Purkinje cell (primary cell): ENCODE measurements at places on chromosomes 2 and 18. TPM values are rescaled to one million over a fixed set of nuclear protein-coding genes. Genes with fewer than 3 reads are reported as not detected.

Gene RBM44
- polyA plus RNA-seq: 0.35 and 0.52 TPM in 2 replicates

Gene HAAO
- polyA plus RNA-seq: not detected in 2 replicates

Gene RUFY4
- polyA plus RNA-seq: not detected in 2 replicates

Gene CD302
- polyA plus RNA-seq: 3.3 and 5.9 TPM in 2 replicates

Gene MBP
- 12.2 and 13.8 TPM in 2 replicates for polyA plus RNA-seq

Gene ALK
- 0.42 and 0.49 TPM in 2 replicates for polyA plus RNA-seq

Gene PSMA8
- 1.5 and 2.1 TPM in 2 replicates for polyA plus RNA-seq

Gene CROCC2
- polyA plus RNA-seq: not detected in 2 replicates

Gene SDC1
- 3.1 and 9.0 TPM in 2 replicates for polyA plus RNA-seq

Gene NPPC
- polyA plus RNA-seq: 86.3 and 128 TPM in 2 replicates

Gene GPR55
- not detected in 2 replicates for polyA plus RNA-seq

Gene NCKAP5
- polyA plus RNA-seq: 3.3 and 7.6 TPM in 2 replicates

Gene CD207
- polyA plus RNA-seq: not detected in 2 replicates

Gene PLGLB2
- 1.7 TPM in 1 of 2 replicates, not detected in the other for polyA plus RNA-seq

Gene FBXO36
- 6.3 and 8.7 TPM in 2 replicates for polyA plus RNA-seq

Gene MAP2
- 87.1 and 160 TPM in 2 replicates for polyA plus RNA-seq

Gene MAL
- 60.2 and 73.7 TPM in 2 replicates for polyA plus RNA-seq

Gene TMEM178A
- polyA plus RNA-seq: 21.4 and 44.7 TPM in 2 replicates

Gene SLC40A1
- polyA plus RNA-seq: 0.24 and 1.4 TPM in 2 replicates
